ENCODE measurements at places on chromosomes 3 and 15.

DNA sequence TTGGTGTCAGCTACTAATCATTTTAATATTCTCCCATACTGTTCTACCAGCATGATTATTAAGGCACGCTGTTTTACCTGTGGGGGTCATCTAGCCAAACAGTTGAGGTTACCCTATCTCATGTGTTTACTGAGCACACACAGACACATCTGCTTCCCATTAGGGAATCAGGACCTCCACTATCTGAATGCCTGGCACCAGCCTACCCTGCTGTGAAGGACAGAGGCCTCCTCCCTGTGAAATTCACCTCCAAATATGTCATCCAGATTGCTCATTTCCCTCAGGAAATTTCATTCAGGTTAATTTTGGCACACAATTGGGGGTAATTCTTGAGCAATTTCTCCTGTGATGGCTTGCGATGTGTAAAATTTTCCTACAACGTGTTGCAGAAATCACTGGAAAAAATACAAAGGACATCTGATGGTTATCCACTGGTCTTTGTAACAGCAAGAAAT is 155.6 kb upstream of the NR2E3 start:
- no peak for DNase-seq

- DNase-seq: no peak
Measured at GRCh38 chr3:14512281-14512941, 27.7 kb downstream of the GRIP2 start.

GRCh38 chr15:73632670-73633058 is 525 bp downstream of the NPTN start:
- DNase-seq: no peak

DNA sequence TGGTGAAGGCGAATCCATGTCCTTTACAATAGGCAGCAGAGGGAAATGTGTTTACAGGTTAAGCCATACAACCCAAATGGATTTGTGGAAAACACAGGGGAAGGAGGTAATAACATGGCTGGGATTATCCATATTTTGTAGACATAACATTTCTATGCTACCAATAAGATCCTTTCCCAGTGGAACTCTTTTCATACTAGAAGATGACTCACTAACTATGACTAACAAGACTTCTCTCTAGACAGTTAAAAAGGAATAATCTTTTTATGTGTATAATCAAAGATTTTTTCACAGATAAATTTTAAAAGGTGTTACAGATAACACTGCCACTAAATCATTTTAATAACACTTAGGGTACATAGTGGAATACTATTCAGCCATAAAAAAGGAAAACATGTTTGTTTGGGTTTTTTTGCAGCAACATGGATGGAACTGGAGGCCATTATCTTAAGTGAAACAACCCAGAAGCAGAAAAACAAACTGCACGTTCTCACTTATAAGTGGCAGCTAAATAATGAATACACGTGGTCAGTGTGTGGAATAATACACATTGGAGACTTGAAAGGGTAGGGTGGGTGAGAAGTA is 39.6 kb downstream of the VPS13C start:
- no peak for DNase-seq

DNA sequence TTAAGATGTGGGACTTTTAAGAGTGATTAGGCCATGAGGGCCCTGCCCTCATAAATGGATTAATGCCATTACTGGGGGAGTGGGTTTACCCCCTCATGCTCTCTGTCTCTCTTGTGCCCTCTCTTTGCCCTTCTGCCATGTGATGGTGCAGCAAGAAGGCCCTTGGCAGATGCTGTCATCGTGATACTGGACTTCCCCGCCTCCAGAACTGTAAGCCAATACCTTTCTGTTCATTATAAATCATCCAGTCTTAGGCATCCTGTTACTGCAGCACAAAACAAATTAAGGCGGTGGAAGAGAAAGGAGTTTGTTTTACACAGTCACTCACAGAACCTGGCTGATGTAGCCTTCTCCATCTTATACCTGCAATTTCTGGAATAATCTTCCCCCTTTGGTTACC is 360.3 kb upstream of the TBL1XR1 start:
- DNase-seq: no peak

- no peak for DNase-seq
Measured at GRCh38 chr3:100245927-100246326, 14.9 kb upstream of the TBC1D23 start.

DNA sequence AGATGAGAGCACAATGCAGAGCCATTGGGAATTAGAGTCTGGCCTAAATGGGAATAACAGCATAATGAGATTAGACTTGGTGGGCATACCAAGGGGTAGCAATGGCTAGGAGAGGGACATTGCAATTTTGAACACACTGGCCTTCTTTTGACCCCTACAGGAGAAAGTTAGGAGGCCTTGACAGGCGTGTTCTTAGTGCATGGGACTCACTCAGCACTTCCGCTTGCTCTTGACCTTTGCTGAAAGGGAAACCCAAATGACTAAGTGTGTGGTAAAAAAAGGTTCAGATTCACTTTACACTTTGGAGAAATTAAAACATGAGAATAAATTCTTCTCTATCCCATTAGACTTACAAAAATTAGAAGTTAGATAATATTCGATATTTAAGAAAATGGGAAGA is 317.4 kb downstream of the DIPK2A start:
- no peak for DNase-seq

GRCh38 chr3:131393868-131394267 is 12.3 kb downstream of the NUDT16 start:
- no peak for DNase-seq

DNA sequence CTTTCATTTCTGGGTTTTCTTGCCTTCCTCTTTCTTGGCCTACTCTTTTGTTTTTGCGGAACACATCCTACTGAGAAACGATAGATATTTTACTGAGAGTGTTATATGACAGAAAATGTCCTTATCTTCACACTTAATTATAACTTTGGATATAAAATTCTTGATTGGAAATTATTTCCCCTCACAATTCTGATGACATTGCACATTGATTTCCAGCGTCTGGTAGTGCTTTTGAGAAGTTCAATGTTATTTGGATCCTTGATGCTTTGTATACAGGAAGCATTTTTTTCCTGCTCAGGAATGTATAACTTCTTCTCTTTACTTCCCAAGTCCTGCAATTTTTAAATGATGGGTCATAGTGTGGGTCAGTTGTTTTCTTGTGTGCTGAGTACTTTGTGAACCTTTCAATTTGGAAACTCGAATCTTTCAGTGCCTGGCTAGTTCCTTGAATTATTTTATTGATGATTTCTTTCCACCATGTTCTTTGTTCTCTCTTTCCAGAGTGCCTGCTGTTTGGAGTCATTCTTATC is 183.9 kb downstream of the PDCD6IP start:
- no peak for DNase-seq

DNA sequence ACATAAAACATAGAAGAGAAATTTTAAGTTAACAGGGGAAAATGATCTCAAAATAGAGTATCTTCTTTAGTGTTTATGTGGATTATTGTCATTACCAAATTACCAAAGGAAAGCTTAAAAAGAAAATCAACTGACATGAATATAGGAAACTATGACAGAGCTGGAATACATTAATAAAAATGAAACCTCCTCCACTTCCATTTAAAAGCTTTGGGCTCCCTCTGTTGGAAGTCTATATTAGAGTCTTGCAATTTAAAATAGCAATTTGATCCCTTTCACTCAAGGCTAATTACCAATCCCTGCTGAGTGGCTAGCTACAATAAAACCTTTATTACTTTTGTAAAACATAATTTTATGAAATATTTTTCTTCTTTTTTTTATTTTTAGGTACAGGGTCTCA is 61.4 kb upstream of the IMPG2 start:
- no peak for DNase-seq

DNA sequence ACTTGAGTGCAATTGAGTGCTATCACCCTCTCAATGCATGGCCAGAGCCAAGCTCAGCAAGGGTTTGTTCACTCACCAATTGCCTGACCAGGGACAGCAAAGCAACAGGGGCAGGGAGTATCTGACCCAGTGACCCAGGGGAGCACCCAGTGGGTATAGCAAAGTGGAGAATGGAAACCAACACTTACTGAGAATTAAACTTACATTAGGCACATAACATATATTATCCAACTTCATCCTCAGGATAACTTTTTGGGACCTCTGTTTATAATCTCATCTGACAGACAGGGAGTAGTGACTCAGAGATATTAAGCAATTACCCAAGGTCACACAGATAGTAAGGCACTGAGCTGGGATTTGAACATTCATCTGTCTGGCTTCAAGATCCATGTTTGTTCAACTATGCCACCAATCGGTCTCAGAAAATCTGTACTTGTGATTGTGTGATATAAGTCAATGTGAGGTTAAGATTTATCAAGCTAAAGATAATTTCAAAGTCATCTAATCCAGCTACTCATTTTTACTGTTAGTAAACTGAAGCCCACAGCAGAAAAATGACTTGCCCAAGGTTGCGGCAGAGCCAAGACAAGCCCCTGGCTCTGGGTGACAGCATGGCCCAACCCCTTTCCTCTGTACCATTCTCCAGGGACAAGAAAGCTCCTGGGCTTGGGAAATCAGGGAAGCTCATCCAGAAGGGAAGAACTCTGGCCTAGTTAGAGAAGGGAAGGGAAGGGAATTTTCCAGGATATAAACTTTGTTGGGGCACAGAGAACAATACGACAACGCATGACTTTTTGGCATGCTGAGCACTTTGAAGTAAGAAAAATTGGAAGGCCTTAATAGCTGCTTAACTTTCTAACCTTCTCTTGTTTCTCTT is 138.0 kb upstream of the SMAD3 start:
- DNase-seq: no peak

GRCh38 chr15:47209591-47209990 is 507.7 kb upstream of the SEMA6D start:
- DNase-seq: no peak

GRCh38 chr3:191529992-191530391 is 69.0 kb downstream of the PYDC2 start:
- DNase-seq: no peak

- DNase-seq: peak; percentile 86
Measured at GRCh38 chr3:152269056-152269830, 514 bp downstream of the MBNL1 start.

DNA sequence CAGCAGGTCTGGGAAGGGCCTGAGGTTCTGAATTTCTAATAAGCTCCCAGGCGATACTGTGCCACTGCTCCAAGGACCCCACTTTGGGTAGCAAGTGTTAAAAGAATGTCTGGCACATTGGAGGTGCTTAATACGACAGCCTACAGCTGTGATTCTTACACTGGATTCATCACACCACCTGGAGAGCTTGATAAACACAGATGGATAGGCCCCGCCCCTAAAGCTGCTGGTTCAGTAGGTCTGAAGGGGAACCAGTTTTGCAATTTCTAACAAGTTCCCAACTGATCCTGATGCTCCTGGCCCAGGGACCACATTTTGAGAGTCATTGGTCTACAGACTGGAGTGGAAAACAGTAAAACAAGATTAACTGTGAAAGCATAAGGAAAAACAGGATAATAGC is 124.8 kb upstream of the ST8SIA2 start:
- DNase-seq: peak; percentile 8

GRCh38 chr15:93290618-93290946 is 201.6 kb upstream of the RGMA start:
- no peak for DNase-seq

DNA sequence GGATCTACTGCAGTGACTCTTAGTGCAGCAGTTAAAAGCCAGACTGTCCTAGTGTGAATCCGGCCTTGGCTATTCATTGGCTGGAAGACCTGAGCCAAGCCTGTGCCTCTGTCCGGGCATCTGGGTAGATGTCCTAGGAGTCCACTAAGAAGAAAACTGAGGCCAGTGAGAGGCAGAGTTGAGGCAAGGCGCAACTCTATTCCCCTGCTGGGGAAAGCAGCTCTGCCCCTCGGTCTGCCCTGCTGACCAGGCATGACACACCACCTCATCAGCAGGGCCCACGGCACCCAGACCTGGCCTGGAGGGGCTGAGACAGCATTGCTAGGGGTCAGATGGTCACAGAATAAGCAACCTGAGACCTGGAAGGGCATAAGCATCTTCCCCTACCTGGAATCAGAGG is 46.7 kb upstream of the ABHD2 start:
- no peak for DNase-seq

DNA sequence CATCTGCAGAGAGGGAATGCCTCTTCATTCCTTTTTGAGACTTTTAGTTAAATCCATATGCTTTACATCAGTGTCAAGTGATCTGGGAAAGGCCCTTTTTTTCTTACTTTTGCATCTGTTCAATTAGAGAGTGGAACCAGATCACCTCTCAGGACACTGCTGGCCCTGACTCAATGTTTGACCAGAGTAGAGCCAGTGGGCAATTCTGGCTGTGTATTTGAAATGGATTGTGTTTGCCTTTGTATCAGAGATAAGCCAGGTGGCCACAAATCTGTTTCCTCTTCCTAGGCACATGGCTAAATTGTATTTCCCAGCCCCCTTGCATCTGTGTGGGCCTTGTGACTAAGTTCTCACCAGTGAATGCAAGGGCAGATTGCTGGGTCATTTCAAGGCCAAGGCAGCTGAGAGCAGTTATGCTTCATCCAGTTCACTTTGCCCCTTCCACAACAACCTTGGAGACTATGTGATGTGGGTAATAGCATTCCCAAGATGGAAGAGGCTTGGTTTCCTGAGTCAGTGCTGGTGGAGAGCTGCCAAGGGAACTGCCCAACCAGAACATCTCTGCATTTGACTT is 75.6 kb upstream of the CACNA2D3 start:
- no peak for DNase-seq

- DNase-seq: no peak
Measured at GRCh38 chr3:194379231-194379630, 9.7 kb upstream of the LRRC15 start.

DNA sequence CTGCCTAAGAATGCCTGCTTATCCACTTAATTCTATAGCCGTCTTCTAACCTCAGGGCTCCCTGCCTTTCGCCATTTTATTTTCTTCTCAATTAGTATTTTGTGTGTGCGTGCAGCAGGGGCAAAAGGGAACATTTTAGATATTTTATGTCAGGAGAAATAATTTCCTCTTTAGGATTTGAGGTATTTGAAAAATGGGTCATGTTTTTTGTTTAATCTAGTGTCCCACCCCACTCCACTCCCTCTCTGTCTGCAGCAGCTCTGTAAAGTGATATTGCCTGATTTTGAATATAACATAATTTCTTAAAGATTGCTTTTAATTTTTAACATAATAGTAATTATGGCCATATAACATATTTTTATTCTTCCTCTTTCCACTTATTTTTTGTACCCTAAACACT is 593.2 kb upstream of the DPPA4 start:
- DNase-seq: no peak

DNA sequence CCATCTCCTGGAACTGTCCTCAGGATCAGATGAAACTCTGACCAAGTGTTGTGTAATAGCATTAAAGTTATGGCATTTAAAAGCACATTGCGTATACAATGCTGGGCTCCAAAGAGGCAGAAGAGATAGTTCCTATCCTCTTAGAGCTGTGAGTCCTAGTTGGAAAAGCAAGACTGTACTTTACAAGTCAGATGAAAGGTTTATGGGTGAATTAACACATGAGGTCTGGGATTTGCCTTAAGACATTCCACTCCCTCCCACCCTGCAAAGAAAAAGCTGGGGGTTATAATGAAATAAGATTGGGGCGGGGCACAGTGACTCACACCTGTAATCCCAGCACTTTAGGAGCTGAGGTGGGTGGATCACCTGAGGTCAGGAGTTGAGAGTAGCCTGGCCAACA is 35.6 kb downstream of the SNAPC5 start:
- no peak for DNase-seq

DNA sequence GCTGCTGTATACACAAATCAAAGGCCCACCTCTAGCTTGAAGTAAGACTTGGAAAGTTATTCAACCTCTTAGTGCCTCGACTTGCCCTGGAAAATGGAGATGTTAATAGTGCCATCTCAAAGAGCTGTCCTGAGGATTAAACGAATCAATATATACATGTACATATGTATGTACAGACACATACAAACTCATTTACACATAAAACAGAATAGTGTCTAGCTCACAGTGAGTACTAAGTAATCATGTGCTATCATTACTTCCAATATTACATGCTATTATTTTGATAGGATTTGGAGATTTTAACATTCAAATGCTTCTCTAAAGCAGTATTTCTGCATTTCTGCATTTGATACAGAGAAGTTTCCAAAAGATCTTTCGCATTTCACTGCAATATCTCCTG is 20.5 kb downstream of the LARP6 start:
- no peak for DNase-seq
